ENCODE measurements at places on chromosomes 2 and 18.

GRCh38 chr2:160608599-160608998 is 115.0 kb upstream of the RBMS1 start:
- no peak for DNase-seq

DNA sequence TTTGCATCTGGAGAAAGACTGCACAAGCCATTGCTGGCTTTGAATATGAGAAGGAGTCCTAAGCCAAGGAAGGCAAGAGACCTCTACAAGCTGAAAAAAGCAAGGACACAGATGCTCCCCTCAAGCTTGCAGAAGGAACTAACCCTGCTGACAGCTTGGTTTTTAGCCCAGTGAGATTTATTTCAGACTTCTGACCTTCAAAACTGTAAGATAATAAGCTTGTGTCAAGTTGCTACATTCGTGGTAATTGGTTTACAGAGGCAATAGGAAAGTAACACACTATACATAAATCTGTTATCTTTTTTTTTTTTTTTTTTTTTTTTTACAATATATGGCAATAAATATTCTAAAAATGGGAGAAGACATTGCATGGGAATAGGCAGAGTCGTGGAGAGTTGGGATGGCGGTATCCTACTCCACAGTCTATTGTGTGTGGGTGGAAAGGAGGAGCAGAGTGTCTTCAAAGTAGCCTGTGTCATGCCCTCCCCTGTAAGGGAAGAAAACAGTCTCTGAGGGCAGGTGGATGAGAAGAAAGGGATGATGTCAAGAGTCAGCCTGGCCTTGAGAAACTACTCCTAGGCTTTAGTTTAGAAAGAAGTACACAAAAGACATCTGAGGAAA is 196.9 kb downstream of the THSD7B start:
- no peak for DNase-seq

GRCh38 chr2:120954939-120955338 is 219.3 kb downstream of the GLI2 start:
- no peak for DNase-seq

DNA sequence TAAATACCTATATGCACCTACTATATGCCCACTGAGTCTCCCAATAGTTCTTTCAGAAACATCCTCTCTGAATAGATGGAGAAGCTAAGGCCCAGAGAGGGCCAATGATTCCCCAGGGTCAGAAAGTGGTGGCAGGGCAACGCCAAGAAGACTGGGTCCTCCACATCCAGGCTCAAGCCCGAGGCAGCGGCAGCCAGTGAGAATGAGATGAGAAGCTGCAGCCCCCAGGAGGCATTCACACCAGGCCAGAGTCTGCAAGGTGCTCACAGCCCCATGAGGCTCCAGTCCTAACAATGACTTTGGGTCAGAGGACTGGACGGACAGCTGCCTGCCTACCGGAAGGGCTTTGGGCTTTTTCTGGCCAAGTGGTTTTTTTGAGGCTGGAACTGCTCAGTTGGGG is 3.5 kb downstream of the TEX261 start:
- DNase-seq, result no peak

DNA sequence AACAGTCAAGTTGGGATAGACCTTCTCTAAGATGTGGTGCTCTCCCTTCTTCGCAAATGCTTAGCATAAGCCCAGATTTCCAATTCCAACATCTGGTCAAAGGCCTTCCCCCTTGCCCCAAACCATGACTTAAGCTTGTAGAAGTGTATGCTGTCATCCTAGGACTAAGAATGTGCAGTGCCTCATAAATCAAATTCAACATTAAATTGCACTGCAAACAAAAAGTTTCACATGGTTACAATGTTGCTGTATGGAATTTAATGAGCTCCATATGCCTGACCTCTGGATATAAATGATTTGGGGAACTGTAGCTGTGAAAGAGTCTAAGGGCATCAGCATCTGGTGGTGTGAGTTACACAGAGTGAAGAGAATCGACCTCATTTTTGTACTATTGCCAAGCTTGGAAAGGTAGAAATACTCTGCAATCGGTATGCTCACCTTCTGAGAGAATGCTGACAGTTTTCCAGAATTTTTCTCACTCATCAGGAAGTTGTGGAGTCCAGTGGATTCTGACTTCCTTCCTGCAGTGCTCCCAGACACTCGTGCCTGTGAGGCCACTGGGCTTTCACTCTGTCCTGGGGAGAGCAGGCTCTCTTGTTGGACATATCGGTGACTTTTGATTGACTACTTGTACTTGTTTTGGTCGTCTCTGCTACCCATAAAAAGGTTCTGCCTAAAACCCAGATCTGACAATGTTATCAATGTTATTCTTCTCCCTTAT is 40.6 kb downstream of the FASTKD2 start:
- DNase-seq, result no peak

DNA sequence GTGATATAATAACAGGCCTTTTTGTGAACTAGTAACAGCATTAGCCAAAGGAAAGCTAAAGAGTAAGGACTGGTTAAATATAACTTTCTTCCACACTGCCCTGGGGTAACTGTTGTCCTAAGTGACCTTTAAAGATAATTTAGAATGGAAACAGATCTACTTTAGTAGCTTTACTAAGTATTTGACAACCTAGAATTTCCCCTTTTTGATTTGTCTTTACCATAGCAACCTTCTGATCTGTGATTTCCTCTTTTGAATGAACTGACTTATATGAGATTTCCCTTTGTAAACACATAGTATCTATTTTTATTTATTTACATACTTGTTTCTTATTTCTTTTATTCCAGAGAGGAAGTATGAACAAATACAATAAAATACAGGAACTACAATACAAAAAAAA is 10.5 kb upstream of the KLF7 start:
- no peak for DNase-seq

DNA sequence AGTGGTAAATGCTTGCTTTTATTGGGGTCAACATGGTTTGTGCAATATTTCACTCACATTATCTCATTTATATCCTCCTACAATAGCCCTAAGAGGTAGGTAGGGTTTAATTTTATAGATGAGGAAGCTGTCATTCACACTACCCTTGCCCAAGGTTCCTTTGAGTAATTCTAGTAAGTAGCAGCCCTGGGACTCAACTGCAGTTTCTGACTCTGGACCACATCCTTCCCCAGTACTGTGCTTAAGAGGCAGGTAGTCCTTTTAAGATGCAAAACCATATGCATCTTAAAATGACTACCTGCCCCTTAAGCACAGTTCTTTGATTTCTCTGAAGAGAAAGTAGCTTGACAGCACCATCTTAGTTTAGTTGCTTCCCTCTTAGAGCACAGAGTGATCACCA is 15.7 kb upstream of the NT5C1B start:
- DNase-seq, result no peak

GRCh38 chr2:41859615-41860514 is 188.0 kb upstream of the PKDCC start:
- DNase-seq, result no peak

DNA sequence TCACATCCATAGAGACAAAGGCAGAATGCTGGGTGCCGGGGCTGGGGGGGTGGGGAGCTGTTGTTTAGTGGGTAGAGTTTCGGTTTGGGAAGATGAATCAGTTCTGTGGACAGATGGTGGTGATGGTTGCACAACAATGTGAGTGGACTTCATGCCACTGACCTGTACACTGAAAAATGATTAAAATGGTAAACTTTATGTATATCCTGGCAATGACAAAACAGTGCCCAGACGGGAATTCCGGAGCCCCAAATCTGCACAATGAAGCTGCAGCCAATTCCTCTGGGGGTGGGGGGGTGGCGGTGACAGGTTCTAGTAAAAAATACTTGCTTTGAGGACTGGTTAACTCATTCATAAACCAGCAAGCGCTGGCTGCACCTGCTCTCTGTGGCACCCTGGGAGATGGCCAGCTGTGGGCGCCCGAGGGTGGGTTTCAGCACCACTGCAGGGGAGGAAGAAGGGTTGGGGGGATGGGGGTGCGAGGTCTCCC is 81.8 kb upstream of the HPCAL1 start:
- DNase-seq, result no peak
